Activated CD4-positive, CD25-positive, alpha-beta regulatory T cell (primary cell): ENCODE measurements at places on chromosomes 6 and 20.

GRCh38 chr6:100065348-100065747 lies 71.3 kb upstream of the MCHR2 start:
- no peak for DNase-seq

- DNase-seq = no peak
Measured at GRCh38 chr6:4678506-4679300, 97.5 kb upstream of the CDYL start.

DNA sequence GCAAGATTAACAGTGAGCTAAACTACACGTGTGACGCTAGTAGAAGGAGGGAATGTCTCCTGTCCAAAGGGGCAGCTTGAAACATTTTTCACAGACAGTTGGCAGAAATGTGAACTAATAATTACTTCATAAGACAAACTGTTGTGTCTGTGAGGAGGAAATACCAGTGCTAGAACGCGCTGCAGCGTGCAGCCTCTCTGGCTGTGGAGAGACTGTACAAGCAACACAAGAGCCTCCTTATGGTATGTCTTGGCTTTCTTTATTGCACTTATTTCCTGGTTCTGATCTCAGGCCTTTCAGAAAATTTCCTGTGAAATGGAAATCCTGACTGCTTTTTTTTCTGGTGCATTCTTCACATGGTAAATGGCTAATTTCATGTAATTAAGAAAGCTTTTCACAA lies 25.3 kb upstream of the TIAM2 start:
- no peak for DNase-seq

DNA sequence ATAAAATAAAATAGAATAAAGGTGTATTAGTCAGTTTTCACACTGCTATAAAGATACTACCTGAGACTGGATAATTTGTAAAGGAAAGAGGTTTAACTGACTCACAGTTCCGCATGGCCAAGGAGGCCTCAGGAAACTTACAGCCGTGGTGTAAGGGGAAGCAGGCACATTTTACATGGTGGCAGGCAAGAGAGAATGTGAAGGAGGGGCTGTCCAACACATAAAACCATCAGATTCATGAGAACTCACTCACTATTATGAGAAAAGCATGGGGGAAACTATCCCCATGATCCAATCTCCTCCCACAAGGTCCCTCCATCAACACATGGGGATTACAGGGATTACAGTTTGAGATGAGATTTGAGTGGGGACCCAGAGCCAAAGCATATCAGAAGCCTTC lies 41.1 kb upstream of the BCAS1 start:
- DNase-seq = no peak

GRCh38 chr6:22737331-22737730 lies 168.0 kb downstream of the HDGFL1 start:
- no peak for DNase-seq
